ENCODE measurements at places on chromosomes 2 and 18.

DNA sequence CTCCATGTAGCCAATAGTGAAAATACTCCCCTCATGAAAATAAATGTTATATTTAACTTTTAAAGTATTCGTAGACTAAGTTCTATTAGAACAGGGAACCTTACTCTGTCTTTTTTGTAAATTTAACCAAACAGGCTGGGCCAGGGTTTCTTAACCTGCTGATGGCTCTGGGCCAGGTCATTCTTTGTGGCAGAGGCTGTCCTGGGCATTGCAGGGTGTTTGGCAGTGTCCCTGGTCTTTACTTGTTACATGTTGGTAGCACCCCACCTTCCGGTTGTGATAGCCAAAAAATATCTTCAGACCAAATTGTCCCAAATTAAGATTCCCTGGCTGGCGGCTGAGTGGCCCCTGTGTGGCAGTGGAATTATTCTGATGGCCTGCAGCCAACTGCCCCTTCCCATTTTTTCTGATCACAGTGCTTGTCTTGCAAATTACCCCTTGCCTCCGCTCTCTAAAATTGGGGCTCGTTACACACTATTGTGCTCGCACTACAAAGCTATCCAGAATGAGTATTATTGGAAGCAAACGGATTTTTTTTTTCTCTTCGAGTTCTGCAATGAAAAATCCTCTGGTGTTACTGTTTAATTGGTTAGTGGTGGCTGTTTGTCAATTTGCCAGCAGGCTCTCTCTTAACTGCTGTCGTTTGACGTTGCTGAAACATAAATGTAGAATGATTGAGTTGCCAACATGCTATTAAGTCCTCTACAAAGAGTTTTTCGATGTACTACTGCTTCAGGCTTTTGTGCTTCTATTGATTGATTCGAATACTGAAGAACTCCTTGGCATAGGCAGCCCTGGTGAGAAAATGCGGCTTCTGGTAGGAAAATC lies 216.9 kb downstream of the SH3RF3 start:
- DNase-seq: no peak

DNA sequence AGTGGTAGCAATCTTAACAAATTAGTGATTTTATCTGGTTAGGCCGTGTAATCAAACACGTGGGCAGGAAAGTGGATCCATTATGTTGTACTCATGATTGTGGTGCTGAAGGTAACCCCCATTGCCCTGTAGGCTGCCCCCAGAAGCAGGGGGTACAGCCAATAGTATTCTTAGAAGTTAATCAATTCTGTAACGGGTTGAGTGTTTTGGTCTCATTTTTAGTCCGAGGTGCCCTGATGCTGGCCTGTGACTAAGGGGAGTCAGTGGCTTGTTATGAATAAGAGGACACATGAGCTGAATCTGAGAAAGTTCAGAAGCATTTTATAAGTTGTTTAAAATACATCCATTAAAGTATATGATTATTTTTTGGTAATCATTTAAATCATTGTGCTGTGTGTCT lies 8.6 kb downstream of the EPAS1 start:
- no peak for DNase-seq

DNA sequence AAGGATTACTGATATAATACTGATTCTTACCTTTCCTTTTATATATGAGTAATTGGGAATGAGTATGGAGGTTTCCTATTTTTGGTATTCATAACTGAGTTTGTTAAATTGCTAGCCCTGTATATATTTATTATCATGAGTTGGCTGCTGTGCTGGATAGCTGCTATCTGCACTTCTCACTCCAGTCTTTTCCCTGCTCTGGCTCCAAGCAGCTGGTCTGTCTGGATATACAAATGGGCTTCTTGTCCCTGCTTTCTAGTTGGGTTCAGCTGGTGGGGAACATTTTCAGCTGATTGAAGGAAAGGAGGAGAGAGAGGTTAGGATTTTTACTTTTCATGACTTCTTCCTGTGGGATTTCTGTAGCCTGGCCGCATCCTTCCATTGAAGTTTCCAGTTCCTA lies 41.2 kb downstream of the AGFG1 start:
- no peak for DNase-seq

DNA sequence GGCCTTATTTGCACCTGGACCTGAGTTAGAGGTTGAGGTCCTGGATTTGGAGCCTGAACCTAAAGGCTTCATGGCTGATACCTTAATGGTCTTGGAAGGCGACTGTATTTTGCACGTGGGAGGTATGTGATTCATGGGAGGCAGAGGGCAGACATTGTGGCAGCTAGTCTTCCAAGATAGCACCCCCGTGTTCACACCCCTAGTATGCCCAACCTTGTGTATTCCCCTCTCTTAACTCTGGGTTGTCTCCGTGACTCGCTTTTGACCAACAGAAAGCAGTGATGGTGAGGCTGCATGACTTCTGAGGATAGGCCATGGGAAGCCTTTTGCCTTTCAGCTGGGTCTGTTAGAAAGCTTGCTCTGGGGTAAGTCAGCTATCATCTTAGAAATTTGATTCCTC lies 45.8 kb upstream of the HAAO start:
- no peak for DNase-seq

- no peak for DNase-seq
Observed at GRCh38 chr18:62612289-62612645, 89.4 kb downstream of the ZCCHC2 start.

GRCh38 chr2:236026841-236027240 lies 141.3 kb downstream of the GBX2 start:
- no peak for DNase-seq

DNA sequence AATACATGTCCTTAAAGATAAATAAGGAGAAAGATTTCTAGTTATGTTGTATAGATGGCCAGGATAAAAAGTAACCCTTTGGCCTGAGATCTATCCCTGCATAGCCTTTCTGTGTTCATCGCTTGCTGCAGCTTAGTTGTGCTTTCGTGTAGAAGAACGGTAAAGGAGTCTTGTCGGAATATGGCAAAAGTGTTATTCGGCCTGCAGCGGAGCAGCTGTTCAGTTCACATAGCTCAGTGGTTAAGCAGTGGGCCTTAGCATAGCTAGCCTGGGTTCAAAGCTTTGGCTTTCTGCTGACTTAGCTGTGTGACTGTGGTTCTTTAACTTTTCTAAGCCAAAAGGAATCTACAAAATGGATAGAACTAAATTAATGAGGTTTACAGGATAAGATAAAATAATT lies 55.4 kb downstream of the MALT1 start:
- DNase-seq: no peak

DNA sequence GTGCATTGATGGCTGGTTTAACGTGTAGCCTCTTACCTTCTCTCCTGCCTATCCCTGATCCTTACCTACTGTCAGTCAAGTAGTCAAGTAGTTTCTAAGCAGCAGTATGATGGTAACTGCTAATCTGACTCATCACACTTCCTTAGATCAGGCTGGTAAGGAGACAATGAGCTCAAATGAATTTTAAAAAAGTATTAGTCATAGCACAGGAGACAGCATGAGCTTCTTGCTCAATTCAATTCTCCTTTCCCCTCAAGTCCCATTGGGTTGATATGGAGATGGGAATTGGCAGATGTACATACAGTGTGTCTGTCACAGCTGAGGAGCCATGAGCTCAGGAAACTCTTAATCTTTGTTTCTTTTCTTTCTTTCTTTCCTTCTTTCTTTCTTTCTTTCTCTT lies 799.7 kb downstream of the LRP1B start:
- DNase-seq: no peak

- no peak for DNase-seq
Observed at GRCh38 chr2:45000921-45001868, 8.1 kb downstream of the SIX2 start.

DNA sequence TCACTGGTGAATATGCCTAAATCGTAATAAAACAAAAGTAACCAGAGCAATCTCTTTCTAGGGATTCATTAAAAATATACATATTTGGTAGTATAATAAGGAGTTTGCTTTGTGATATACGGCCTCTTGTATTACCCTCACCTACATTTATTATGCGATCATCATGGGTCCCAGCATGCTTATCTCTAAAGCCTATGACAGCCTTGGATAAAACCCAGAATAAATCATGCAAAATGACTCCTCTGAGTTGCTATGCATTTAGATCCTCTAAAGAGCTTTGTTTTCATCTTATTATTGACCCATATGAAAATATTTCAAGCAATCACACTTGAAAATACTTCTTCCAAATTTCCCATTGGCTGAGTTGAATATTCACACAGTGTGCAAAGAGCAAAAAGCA lies 432.3 kb downstream of the SUCLG1 start:
- no peak for DNase-seq

DNA sequence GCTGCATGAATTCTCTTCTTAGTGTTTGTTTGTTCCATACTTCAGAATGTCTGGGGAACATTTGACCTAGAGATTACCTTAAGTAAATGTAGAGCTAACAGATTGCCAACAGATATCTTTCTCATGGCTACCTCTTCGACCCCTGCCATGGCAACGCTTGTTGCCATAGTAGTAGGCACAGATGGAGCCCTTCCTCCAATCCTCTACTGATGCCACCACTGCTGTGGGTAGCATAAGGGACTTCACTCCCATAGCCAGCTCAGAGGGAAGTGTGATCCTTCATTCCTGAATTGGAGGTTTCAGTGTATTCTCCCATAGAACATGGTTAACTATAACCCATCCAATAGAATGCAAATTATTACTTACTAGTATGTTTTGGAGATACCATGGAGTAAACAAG lies 543.6 kb upstream of the NRP2 start:
- DNase-seq: no peak

GRCh38 chr18:60069145-60069544 lies 169.3 kb downstream of the PMAIP1 start:
- DNase-seq: no peak

- DNase-seq: no peak
Observed at GRCh38 chr2:164257742-164258141, 363.5 kb downstream of the GRB14 start.

DNA sequence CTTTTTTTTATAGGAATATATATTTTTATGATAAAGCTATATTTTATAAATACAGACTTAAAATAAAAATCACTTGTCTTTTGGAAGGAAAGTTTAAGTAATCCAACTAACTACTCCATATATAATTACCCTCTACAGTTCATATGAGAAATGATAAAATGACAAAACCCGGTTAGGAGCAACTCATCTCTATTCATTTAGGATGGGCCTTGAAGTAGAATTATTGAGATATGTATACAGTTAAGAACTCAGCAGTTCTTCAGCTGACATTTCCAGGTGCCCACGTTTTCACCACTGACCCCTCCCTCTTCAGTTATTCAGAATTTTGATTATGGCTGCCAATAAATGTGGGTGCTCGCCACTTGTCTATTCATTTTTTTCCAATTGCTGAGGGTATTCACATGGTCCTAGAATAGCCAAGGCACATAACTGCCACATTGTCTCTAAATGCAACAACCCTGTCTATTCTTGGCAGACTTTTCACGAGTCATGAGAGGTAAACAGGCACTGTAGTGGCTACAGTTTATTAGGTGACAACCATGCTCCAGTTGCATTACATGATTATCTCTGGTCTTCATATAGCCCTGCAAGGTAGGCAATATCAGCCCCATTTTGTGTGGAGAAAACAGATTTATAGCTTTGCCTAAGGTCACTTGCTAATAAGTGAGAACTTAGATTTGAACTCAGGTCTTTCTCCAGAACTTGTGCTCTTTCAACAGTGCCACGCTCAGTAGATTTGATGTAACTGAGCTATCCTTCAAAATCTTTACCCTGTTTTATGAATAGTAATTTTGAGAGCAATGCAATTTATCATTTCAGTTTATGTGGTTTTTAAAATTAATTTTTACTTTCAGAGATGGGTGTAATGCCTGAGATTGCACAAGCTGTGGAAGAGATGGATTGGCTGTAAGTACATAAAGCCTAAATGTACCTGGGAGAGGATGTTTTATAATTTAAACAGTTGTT lies 2.9 kb downstream of the DDX1 start:
- DNase-seq: no peak

GRCh38 chr18:75433098-75433497 lies 5.6 kb upstream of the SMIM21 start:
- no peak for DNase-seq

GRCh38 chr2:232332940-232333259 lies 45.7 kb upstream of the ALPP start:
- no peak for DNase-seq

- no peak for DNase-seq
Observed at GRCh38 chr2:12967804-12968203, 251.1 kb downstream of the TRIB2 start.

GRCh38 chr2:79660557-79660956 lies 147.7 kb downstream of the CTNNA2 start:
- DNase-seq: no peak

- DNase-seq: no peak
Observed at GRCh38 chr2:17894556-17894955, 16.1 kb downstream of the KCNS3 start.

- DNase-seq: peak; percentile 29
Observed at GRCh38 chr18:13613591-13614501, 112.5 kb downstream of the FAM210A start.

- no peak for DNase-seq
Observed at GRCh38 chr18:66558773-66559172, 45.1 kb downstream of the CDH19 start.

GRCh38 chr2:177179227-177179626 lies 33.4 kb upstream of the HNRNPA3 start:
- DNase-seq: no peak

GRCh38 chr2:225512876-225513540 lies 113.5 kb downstream of the NYAP2 start:
- DNase-seq: no peak

DNA sequence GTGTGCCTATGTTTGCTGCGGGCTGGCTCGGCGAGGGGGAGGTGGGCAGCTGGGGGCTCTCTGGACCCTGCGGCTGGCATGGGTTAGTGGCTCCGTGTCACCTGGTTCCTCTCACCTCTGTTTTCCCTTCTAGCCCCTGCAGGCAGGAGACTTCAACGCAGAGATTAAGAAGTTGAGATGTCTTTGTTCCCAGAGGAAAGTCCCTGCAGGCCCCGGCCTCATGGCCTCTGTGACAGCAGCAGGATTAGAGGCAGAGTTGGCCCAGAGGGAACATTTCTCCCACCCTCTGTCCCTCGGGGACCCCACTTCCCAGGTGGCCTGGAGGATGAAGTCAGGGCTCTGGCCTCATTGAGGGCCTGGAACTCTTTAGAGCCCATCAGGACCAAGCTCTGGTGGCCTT lies 56.5 kb downstream of the HPCAL1 start:
- DNase-seq: no peak

- no peak for DNase-seq
Observed at GRCh38 chr18:49185623-49186022, 234.9 kb upstream of the SMAD7 start.

- DNase-seq: no peak
Observed at GRCh38 chr2:8547284-8548064, 134.4 kb upstream of the ID2 start.

GRCh38 chr2:55839182-55839819 lies 84.3 kb downstream of the EFEMP1 start:
- no peak for DNase-seq
